GM13976 (cell line): ENCODE measurements at places on chromosomes 2 and 18.

- no peak for DNase-seq
Measured at GRCh38 chr18:74395648-74396154, 61.4 kb downstream of the DIPK1C start.

DNA sequence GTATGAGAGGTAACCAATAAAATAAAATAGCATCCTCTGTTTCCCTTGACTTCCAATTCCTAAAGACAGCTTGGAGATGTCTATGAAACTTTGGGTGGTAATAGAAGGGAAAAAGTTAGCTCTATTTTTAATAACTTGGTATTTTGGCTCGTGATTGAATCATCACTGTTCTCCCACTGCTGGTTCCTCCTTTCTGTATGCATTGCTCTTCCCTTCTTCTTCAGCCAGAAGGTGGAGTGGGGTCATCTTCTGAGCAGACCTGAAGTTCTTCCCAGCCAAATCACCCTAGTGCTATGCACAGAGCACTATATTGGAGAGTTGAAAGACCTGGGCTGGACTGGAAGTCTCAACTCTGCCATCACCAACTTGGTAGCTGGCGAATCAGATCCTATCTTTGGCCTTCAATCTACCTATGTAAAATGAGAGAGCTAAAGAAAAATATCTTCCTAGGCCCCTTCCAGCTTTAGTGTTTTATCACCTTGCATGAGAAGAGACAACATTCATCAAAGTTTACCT, 54.1 kb downstream of the CPO start:
- DNase-seq: no peak

GRCh38 chr2:121052023-121052422, 233.0 kb downstream of the TFCP2L1 start:
- DNase-seq: no peak

DNA sequence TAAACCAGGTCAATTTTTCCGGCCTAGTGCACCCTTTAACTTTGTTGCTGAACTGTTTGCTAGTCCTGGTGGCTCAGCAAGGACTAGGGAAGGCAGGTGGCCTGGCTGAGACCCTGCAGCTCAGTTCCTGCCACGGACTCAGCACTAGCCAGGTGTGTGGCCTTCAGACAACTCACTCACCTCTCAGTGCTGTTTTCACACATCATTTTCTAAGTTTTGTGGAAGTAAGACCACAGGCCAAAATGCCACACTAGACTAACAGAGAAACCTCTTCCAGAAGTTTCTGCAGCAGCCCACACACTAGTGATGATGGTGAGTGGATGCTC, 65.9 kb upstream of the SLC1A4 start:
- no peak for DNase-seq

- DNase-seq: no peak
Measured at GRCh38 chr2:36453652-36454051, 98.1 kb downstream of the CRIM1 start.

- DNase-seq: no peak
Measured at GRCh38 chr2:222305516-222306392, 7.0 kb upstream of the PAX3 start.

DNA sequence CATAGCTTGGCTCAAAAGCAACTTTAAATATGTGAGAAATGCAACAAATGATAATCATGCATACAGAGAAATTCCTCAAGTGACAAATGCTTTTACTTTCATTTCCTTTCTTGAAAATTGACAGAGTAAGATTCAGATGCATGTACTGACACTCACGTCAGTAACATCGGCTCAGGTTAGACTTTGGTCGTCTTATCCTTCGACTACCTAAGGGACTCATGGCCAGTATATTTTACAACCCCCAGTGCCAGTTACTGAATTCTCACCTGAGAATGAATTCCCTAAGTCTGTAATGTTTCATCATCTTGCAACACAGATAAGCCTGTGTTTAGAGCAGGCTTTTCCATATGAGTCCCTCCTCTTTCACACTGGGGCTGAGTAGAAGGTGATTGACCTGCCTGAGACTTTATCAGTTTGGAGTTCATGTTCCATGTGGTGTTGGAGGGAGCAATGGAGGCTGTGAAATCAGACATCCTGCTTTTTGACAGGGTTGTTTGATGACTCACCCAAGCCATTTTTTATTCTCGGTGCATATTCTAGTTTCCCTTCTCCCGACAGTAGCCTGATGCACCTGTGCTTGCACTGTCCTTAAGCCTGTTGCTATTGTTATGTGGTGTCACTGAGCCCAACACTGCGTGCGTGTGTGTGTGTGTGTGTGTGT, 30.5 kb upstream of the ATP8B1 start:
- DNase-seq: peak; percentile 46

- no peak for DNase-seq
Measured at GRCh38 chr18:50877545-50878265, 1.2 kb upstream of the ME2 start.

GRCh38 chr2:199147216-199147615, 310.5 kb downstream of the SATB2 start:
- DNase-seq: no peak

- DNase-seq: no peak
Measured at GRCh38 chr2:112843836-112844235, 7.3 kb upstream of the IL1B start.

DNA sequence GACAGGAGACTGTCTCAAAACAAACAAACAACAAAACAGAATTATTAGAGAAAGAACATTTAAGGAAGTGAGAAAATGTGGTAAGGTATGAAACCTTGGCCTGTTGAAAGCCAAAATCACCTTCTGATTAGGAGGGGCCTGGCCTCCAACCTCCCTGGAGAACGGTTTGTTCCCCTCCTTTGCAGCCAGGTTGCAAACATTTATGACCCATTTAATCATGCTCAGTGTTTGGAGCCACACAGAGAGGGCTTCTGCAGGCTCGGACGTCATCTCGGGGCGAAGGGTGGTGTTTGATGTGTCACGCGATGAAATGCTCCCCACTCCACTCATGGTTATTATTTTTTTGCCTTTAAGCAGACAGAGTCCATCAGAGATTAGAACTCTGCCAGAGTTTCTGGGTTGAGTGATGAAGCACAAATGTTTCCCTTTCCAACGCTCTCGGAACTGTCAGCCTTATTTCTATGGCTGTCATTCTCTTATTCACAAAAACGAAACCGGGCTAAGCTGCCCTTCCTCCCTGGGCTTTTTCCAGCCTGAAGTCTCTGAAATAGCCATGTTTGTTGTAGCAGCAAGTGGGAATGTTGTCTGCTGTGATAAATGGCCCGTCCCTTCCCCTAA, 33.6 kb upstream of the ROCK2 start:
- peak; percentile 82 for DNase-seq

GRCh38 chr18:7889515-7889914, 322.4 kb downstream of the PTPRM start:
- DNase-seq: no peak

GRCh38 chr18:39966275-39966674, 1988.8 kb upstream of the PIK3C3 start:
- no peak for DNase-seq

GRCh38 chr2:134347756-134348155, 93.9 kb downstream of the MGAT5 start:
- no peak for DNase-seq

GRCh38 chr18:42228581-42228980, 273.5 kb downstream of the PIK3C3 start:
- DNase-seq: no peak

DNA sequence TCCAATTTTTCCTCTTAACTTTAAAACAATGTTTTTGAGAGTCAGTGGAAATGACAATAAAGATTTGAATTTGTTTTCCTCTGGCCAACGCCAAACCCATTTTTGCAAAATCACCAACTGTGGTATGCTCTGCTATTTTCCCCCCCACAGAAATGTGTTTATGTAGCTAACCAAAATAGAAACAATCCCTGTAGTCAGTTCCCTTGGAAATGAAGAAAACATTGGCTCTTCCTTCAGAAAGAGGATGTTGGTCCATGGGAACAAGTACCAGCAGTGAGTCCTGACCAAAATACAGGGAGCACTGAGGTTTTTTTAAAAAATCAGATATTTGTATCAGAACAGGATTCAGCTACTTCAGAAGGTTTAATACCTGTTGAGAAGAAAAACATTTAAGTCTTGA, 65.3 kb downstream of the SLC40A1 start:
- DNase-seq: no peak

- no peak for DNase-seq
Measured at GRCh38 chr2:182852801-182853200, 13.6 kb downstream of the FRZB start.
